Cerebellar cortex (tissue), 1 donor: ENCODE measurements at places on chromosomes 16 and 17.

DNA sequence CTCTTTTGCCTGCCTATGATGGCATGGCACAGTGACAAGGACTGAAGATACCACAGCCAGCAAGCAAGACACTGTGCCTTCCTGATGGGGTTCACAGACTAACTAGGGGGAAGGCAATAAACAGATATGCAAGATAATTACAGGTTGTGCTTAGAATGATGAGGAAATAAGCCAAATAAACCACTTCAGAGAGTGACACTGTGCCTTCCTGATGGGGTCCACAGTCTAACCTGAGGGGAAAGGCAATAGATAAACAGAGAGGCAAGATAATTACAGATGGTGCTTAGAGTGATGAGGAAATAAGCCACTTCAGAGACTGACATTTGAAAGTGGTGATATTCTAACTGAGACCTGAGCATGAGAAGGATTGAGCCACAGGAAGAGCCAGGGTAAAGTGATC, 84.2 kb downstream of the HS3ST2 start:
- DNase-seq, result no peak

- no peak for DNase-seq
These were observed 171.8 kb upstream of the FOXF1 start for GRCh38 chr16:86338403-86339115.

- peak; percentile 48 for DNase-seq
These were observed 892 bp downstream of the ABCC1 start for GRCh38 chr16:15950161-15950854.

GRCh38 chr16:84314373-84314772, 19.7 kb downstream of the WFDC1 start:
- DNase-seq, result no peak

- no peak for DNase-seq
These were observed 76.9 kb downstream of the ARHGAP44 start for GRCh38 chr17:12866244-12866643.

DNA sequence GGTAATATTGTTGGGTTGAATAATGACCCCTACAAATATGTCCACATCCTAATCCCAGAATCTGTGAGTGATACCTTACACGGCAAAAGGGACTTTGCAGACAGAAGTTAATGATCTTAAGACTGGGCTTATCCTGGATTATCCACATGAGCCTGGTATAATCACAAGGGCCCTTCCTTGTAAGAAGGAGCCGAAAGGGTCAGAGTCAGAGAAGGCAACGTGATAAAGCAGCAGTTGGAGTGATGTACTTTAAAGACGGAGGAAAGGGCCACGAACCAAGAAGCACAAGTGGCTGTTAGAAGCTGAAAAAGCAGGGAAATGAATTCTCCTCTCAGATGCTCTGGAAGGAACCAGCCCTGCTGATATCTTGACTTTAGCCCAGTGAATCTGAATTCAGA, 137.8 kb downstream of the UTP18 start:
- no peak for DNase-seq

GRCh38 chr17:17500999-17501605, 4.9 kb upstream of the RASD1 start:
- no peak for DNase-seq

DNA sequence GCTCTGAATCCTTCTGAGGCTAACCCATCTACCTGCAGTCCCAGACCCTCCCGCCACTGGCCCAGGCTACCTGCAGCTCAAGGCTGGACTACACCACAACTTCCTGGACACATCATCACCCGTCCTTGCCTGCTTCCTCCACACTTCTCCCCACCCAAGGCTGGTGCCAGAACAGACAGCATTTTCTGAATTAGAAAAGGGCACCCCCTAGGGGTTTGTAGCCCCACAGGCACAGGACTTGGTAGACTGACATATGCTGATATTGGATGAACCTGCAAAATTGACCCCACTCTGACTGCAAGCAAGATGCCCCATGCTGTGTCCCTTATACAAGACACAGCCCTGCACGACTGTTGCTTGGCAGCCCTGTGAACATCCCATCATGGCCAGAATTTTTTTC, 271.5 kb upstream of the C16orf82 start:
- no peak for DNase-seq

DNA sequence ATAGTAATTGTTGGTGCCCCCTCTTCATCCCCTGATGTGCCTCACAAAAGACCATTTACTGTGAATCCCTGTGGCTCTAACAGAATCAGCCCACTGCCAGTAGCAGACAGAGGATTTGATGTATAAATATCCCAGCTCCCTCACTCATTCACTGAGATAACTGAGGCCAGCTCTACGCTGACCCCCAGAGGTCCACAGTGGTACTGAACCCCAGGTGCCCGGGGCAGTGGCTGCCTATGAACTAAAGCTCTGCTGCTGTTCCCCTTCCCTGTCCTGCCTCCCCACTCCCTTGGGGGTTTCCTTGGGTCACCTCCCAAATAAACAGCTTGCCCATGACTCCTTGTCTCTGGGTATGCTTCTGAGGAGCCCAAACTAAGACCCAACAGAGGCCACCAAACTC, 295.8 kb downstream of the FOXL1 start:
- no peak for DNase-seq

GRCh38 chr17:78873519-78874340, 29.3 kb downstream of the CEP295NL start:
- no peak for DNase-seq

- no peak for DNase-seq
These were observed 3.2 kb downstream of the USP32 start for GRCh38 chr17:60388742-60389141.

- DNase-seq, result no peak
These were observed 32.3 kb upstream of the GNG13 start for GRCh38 chr16:832652-833336.

DNA sequence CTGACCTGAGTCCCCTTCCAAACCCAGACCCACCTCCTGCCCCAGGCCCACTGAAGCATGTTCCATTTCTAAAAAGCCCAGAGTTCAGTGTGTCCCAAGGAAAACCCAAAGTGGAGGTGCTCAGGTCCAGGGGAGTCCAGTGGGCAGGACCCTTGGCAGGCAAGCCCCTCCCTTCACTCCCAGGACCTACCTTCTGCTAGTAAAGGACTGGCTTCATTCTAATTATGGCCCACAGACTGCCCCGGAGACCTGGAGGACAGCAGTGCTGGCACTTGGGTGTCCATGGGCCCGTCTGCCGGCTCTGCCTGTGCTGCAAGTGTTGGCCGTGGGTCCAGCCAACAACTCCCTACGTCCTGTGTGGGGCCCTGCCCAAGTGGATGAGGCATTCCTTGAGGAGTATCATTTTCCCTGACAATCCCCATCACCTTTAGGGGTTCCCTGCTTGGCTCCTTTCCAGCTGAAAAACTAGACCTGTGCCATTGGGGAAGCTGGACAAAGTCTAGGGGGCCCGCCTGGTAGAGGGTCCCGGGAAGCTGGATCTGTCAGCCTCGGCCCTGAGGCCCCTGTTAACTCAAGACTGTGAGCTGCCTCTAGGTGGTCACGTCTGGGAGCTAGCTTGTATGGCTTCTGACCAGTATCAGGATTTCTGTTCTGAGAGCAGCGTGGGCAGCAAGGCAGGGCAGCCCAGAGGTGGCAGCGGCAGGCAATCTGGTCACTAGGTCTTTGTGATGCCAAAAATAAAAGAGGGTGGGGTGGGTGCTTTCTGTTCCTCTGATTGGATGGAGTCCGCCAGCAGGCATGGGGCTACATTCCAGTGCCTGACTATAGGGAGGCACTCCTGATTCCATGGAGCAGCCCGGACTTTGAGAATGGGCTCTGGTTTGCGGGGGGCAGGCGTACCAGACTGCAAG, 8.2 kb downstream of the CBX2 start:
- DNase-seq, result no peak

DNA sequence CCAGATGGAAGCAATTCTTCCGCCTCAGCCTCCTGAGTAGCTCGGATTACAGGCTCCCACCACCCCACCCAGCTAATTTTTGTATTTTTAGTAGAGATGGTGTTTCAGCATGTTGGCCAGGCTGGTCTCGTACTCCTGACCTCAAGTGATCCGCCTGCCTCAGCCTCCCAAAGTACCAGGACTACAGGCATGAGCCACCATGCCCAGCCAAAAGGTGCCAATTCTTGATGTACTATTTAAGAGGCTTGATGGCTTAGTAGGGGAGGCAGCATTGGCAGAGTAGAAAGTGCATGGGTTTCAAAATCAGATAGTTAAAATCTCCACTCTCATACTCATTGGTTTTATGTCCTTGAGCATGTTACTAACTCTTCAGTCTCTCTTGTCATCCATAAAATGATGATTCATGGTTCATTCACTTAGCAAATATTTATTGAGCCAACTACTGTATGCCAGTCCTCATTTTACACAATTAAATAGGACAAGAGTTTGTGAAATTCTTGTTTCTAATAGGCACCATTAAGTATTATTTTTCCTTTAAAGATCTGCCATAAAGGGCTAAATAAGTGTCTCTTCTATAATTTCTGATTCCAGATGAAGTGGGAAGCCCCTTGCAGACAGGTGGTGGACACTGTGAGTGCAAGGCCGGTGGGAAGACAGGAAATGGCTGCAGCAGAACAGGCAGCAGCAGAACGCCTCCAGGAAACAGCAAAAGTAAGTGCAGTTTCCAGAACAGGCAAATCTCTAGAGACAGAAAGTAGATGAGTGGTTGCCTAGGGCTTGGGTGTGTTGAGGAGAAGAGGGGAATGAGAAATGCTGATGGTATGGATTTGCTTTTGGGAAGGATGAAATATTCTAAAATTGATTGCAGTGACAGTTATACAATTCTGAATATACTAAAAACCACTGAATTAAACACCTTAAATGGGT, 8.2 kb upstream of the RPL27 start:
- DNase-seq, result no peak

DNA sequence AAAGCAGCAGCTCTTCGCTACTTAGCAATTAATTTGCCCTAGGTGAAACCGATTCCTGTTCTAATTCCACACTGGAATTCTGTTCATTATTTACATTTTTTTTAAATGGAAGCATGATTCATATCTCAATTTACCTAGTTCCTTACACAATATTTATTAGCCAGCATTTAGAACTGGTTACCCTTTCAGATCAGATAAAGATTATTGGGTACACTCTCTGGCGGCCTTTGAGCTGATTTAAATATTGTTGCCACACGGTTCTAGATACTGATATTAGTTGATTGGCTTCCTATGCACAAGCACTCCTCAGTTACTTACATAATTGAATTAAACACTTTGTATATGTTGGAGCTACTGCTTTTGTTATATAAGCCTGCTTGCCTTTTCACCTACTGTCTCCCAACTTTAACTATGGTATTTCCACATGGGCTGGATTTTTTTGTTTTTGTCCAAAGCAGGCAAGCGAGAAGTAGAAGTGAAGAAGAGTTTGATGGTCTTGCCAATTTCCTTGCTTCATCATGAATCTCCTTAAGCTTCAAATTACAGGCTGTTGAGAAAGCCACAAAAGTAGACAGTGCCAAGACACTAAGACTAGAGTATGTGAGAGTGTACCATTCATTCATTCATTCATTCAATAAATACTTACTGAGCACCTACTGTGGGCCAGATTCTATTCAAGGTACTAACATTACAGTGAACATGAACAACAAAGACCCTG, 3.9 kb upstream of the ALDH3A2 start:
- DNase-seq, result no peak

- no peak for DNase-seq
These were observed 8.1 kb upstream of the FOXF1 start for GRCh38 chr16:86501989-86502855.

- no peak for DNase-seq
These were observed 17.7 kb downstream of the YPEL2 start for GRCh38 chr17:59349178-59349577.

DNA sequence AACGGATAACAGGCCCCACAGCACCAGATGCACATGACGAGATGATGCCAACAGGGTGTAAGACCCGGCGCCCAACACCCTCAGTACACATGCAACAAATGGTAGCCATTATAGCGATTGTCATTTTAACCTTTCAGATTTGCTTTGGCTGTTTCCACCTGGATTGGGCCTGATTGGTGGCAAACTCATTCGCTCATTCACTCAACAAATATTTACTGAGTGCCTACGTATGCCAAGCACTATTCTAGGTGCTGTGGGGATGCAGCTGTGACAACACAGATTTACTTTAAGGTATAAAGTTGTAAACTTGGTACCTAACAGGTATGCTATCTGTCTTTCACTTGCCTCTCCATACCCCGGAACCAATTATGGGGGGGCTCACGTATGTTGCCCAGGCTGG, 66.8 kb downstream of the SRCIN1 start:
- no peak for DNase-seq

DNA sequence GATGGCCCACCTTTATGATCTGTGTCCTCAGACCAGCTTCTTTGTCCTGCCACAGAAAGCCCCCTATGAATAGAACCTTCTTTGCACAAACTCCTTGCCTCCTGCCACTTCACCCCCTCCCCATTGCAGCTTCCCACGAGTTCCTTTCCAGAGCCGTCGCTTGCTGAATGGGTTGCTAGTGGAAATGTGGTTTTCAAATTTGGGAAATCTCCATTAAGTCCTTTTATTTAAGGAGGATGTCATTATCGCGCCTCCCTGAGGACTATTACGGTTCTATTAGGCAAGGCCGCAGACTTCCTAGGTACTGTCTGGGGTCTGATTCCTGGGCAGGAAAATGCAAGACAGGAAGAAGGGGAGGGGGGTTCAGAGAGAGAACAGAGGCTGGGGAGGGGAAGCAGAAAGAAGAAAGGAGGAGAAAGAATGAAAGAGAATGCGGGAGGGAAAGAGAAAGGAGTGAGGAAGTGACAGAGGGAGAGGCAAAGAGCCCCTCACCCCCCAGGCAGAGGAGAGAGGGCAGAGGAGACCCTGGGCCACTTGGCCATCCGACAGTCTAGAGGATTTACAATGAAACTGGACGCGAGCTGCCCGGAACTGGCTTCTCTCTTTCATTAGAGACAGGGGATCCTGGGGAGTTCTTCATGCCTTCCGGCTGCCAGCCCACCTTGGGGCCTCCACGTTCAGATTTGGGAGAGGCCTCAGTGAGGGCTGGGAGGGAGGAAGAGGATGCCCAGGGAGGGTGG, 31.7 kb upstream of the ETV4 start:
- no peak for DNase-seq

DNA sequence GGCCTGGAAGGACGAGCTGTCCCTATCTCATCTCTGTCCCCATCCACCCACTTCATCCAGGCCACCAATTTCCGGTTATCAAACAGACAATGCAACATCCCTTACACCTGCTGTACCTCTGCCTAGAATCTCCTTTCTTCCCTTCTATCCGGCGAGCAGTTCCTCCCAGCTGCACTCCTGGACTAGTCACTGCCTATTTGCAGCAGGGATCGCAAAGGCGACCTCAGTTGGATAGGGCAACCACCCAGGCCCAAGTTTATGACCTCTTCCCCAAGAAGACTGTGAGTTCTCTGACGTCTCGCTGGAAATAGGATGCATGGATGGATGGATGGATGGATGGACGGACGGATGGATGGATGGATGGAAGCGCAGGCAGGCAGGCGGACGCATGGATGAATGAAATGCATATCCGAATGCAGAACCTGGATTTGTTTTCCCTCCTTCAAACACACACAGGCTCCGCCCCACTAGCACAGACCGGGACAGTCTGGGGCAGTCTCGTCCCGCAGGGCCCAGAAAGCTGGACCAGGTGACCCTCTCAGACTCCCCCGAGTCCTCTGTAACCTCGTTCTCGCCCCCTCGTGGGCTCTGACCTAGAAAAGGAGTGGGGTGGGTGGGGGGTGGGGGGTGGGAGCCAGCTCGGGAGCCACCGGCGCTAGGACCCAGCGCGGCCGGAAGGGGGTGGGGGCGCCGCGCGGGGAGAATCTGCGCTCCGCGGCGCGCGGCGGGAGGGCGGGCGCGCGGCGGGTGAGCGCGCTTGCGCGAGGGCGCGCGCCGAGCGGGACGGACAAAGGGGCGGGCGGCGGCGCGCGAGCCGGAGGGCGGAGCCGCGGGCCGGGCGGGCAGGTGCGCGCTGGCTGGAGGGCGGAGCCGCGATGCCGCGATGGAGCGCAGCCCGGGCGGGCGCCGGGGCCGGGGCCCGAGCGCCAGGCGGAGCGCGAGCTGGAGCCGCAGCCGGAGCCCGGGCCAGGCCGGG, at the start of gene SBK1:
Gene SBK1 (plus strand): TSS at position 875 of the 976 bp plus-strand sequence. CDS start 24,867 bp downstream, outside the sequence.
- DNase-seq, result peak; percentile 84
